Stimulated activated CD4-positive, alpha-beta T cell treated with anti-CD3 and anti-CD28 coated beads, TNF-alpha, amount 100 ng/mL, for 48 hours (primary cell): ENCODE measurements at places on chromosomes 3 and 15.

- no peak for DNase-seq
These were observed 10.0 kb downstream of the WWTR1 start for GRCh38 chr3:149647812-149648211.

GRCh38 chr3:24315971-24316370 lies 178.7 kb downstream of the THRB start:
- no peak for DNase-seq

DNA sequence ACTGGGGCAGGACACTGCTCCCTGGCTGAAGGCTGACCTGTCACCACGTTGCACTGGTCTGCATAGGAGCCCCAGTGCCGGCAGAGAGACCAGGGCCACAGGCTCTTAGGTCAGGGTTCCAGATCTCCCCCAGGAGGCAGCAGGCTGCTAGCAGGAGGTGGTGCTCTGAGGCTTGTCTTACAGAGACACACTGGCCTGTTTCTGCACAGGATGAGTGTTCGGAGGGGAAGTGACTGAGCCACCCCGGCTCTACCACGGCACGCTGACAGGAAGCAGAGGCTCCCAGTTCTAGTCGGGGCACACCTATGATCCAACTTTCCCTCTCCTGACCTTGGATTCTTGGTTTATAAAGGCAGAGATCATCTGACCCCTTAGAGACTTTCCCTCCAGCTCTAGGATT lies 8.6 kb downstream of the FBXL22 start:
- no peak for DNase-seq

GRCh38 chr15:79689030-79689429 lies 207.8 kb downstream of the MTHFS start:
- no peak for DNase-seq

- DNase-seq: no peak
These were observed 195.2 kb upstream of the MME start for GRCh38 chr3:154884952-154885351.
